ENCODE measurements at places on chromosomes 12 and 14.
A peak's percentile ranks its signal among the peaks of the same experiment; 100 is the strongest.

DNA sequence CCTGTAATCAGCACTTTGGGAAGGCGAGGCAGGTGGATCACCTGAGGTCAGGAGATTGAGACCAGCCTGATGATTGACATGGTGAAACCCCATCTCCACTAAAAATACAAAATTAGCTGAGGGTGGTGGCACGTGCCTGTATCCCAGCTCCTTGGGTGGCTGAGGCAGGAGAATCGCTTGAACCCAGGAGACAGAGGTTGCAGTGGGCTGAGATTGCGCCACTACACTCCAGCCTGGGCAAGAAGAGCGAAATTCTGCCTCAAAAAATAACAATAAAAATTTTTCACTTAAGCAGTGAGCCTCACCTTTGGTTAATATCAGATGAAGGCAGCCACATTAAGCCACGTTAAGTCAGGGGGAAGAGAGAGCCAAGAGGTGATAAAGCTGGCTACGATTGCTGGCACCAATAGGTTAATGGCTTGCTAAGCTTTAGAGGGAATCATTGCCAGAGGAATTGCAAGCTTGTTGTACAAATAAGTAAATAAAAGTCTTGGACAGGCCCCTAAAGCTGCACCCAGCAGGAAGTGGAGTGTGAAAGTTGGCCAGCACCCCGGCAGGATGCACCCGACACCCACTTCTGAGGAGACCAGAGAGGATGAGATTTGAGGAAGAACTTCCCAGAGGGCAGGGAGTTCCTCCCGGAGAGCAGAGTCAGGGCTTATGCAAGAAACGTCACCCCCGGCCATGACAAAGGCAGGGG lies 41.3 kb upstream of the TESC start:
- no peak for DNase-seq

- DNase-seq: peak; percentile 56
These were observed 428.3 kb downstream of the FUT8 start for GRCh38 chr14:65840786-65841185.

GRCh38 chr14:75170772-75171171 lies 5.6 kb downstream of the TMED10 start:
- DNase-seq: no peak

DNA sequence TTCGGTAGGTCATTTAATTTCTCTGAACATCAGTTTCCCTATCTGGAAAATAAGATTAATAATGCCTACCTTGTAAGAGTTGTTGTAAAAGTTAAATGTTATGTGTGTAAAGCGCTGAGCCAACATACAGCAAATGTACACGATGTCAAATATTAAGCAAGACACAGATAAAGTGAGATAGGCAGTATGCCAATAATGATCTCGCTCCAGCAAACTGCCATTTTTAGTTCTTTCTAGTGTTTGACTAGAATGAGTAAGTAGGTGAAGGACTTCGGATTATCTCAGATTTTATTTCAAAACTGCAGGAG lies 840 bp downstream of the DHRS7 start:
- DNase-seq: no peak

- no peak for DNase-seq
These were observed 5.9 kb upstream of the SIVA1 start for GRCh38 chr14:104746934-104747481.

DNA sequence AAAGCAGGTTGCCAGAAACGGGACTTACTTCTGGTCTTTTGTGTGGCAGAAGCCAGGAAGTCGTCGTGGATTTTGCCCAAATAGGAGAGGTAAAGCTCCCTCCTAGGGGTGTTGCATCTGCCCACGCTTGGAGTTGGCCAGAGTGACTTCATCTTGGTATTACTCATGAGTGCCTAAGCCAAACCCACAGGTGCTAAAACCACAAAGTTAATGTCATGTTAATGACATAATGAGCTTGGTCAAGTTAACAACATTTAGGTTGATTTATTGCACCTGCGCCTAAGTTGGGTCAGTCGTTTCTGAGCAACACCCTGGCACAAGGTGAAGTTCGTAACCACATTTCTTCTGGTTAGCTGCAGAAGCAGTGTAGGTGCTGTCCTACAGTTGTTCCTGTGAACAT lies 225.2 kb downstream of the FUT8 start:
- DNase-seq: peak; percentile 55

- DNase-seq: peak; percentile 81
These were observed 97.9 kb upstream of the USP44 start for GRCh38 chr12:95648990-95649791.

- DNase-seq: no peak
These were observed 28.4 kb downstream of the BCL2L14 start for GRCh38 chr12:12099102-12099501.

DNA sequence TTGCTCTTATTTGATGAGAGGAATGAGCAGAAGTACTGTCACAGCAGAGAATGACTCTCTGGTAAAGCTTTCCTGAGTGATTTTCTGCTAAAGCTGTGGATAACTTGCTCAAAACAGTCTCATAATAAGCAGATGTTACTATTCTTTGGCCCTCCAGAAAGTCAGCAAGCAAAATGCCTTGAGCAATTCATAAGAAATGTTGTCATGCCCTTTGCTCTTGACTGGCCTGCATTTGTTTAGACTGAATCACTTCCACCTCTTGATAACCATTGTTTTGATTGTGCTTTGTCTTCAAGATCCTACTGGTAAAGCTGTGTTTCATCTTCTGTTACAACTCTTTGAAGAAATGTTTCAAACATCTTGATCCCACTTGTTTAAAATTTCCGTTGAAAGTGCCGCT lies 457.9 kb upstream of the FOXG1 start:
- peak; percentile 61 for DNase-seq

GRCh38 chr12:47963340-47964040 lies at the start of gene TMEM106C:
TSS of gene TMEM106C (plus strand) at chr12:47963596. CDS start at chr12:47964237, 641 bp downstream.
- DNase-seq: peak; percentile 98

DNA sequence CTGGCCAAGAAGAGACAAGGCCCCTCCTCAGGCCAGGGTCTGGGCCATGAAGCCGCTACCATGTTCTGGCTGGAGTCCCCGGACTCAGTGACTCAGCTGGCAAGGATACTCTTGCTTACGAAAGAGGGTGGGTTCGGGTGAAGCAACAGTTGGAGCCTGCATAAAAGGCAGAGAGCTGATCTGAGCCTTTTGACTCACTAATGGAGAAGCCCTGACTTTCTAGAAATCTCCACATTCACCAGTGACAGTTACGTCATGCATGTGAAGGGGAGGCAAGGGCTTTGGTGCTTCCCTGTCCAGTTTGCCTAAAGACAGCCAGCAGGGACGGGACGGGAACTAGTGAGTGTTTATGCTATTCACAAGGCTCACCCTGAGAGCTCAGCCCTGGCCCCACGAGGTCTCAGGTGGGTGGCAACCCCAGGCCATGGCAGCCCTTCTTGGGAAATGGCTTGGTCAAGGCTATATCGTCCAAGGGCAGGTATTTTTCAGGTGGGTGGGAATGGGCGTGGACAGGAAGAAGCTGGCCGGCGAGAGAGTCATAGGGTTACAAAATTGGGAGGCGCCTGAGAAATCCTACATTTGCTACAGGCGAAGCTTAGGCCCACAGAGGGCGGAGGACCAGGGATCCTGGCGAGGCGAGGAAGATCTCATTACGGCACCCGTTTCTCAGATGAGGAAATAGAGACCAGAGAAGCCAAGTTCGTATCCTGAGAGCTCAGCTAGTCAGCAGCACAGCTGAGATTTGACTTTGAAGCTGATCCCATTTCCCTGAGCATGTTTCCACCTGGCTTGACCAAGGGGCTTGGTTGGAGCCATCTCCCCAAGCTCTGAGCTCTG lies 314.6 kb downstream of the BCL11B start:
- DNase-seq: peak; percentile 91

- peak; percentile 2 for DNase-seq
These were observed 170.3 kb downstream of the GRIN2B start for GRCh38 chr12:13811061-13811460.

DNA sequence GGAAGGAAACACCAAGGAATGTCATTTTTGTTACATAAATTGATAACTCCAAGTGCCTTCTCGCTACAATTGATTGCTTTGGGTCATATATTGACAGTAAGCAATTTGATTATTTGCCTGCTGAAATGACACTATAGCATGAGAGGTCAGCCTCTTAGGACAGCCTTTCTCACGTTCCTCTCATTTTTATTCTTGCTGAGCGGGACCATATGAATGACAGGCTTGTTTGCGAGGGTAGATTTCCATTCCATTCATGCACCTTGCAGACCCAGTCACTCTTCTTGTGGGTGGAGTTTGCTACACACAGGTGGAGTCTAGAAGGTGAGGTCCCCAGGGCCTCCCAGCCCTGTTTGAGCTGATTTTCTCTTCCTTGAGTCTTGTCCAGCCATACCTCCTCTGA lies 27.3 kb downstream of the DAAM1 start:
- DNase-seq: no peak

- peak; percentile 75 for DNase-seq
These were observed 7.6 kb upstream of the PFDN5 start for GRCh38 chr12:53287741-53288216.

- DNase-seq: no peak
These were observed 119.0 kb downstream of the RBM19 start for GRCh38 chr12:113846883-113847755.

DNA sequence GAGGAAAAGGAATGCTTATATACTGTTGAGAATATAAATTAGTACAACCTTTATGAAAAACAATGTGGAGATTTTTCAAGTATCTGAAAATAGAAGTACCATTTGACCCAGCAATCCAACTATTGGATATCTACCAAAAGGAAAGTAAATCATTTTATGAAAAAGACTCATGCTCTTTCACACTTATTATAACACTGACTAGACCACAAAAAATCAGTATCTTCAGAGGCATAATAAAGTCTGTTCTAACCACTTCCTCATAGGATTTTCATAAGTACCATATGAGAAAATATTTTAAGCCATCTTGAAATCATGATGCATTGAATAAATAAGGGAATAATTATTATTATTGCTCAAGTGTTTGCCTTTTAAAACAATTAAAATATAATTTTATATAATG lies 90.8 kb downstream of the SLCO1B1 start:
- no peak for DNase-seq

- DNase-seq: no peak
These were observed 94.2 kb downstream of the DDX51 start for GRCh38 chr12:132049876-132050275.

DNA sequence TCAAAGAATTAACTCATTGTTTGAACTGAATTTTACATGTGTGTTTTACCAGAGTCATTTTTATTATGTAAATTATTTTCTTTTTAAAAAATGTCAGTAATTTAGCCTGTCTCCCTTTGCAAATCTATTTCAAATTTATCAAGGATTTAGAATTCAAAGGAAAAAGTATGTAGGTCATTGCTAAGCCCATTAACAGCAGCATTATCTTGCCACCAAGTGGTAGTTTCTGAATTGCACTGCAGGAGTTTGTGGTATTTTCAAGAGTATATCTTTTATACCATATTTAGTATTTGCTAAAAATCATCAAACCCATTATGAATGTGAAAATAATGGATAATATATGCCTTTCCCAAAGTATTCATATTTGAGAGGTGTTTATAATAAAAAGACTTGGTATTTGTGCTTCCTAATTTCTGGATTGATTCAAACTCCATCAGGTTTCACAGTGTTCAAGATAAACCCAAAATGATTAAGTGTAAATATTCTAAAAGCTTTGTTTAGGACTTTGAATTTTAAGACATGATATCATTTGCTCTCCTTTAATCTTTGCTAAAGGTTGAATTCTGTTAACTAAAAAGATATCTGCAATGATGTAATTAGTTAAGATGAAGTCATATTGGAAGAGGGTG lies 711.4 kb downstream of the FSCB start:
- peak; percentile 15 for DNase-seq

GRCh38 chr12:107986183-107986582 lies 142.9 kb upstream of the WSCD2 start:
- DNase-seq: no peak

- no peak for DNase-seq
These were observed 54.6 kb upstream of the CCDC175 start for GRCh38 chr14:59631237-59631636.

DNA sequence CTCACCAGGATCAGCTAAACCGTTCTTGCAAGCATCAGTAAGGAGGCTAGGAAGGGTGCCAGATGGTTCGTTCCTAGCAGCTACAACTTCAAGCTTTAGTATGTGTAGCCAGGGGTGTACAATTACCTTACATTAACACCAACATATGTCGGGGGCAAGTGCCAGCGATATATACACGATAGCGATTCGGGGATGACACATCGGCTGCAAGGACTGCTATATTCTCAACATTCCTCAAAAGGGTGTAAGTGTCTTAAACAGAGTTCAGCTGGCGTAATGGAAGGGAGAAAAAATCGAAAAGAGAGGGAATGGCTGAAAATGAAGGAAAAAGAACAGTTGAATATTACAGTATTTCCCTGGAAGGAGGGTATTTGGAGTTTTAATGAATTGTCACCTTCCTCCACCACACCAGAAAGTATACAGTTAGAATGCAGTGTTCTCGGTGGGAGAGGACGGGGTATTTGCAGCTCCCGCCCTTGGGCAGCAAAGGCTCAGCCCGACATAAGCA lies 545 bp downstream of the LIMA1 start:
- DNase-seq: peak; percentile 39

DNA sequence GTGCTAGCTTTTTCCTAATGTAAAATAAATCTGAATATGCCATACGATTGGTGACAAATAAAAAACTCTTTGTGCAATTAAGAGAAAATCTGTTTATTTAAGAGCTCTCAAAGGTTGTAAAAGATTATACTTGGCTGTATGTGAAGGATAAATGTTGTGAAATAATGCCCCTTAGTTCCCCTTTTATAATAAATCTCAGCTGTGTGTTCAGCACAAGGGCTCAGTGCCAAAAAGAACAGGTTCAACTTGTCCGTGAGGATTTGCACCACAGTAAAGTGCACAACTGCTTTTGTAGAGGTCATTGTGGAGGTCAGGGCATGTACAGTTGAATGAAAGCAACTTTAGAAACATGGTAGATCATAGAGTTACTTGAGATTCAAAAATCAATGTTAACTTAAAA lies 118.6 kb downstream of the TRMT5 start:
- DNase-seq: no peak

GRCh38 chr12:120529641-120530417 lies 871 bp upstream of the COQ5 start:
- DNase-seq: peak; percentile 56

GRCh38 chr12:5248999-5249526 lies 182.8 kb upstream of the NTF3 start:
- no peak for DNase-seq

DNA sequence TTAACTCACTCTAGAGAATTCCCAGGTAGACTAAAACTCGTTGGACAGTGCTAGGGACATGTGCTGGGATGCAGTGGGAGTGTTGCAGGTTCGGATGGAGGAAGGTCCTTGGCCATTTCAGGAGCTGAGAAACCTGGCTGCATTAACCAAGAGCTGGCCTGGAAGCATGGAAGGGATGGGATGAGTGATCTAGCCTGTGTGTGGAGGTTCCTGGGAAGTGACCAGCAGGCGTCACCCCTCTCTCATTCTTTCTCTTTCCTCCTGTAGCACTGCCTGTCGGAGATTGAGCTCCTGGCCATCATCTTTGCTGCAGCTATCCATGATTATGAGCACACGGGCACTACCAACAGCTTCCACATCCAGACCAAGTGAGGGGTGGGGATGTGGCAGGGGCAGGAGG lies 15.6 kb downstream of the PPP1R1A start:
- DNase-seq: no peak

DNA sequence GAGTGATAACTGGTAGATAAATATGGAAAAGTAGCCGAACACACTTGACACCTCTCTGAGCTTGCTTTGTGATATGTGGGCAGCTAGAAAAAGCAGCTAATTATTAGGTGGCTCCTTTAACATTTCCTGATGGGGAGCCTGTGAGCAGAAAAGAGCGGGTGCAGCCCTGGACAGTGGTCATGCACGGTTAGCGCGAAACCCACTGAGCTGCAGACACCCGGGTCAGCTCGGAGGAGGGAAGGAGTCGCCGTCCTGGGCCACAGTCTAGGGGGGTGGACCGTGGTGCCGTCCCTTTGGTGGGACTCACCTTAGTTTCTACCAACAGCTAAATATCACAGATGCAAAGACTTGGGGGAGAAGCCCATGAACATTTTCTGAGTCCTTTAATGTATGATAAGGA lies 6.6 kb downstream of the COA8 start:
- DNase-seq: no peak
